ENCODE measurements at places on chromosomes 16 and 17.

DNA sequence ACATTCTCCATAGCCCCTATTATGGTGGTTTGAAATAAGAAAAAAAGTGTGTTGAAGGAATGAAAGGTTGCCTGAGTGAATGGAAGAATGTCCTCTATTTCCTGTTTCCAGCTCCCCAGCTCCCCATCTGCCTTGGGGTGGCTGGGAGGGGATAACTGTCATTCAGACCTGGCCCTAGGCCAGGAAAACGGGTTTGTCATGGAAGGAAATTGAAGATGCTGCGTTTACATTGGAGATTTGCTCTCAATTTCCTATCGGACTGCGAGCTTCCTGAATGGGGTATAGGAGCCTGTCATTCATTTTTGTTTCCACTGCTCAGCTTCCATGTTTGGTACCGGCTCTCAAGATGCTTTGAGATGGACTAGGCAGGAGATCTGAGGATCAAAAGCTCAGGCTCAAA, 2.2 kb upstream of the FZD2 start:
- DNase-seq, result no peak

- DNase-seq, result no peak
These were observed 29.4 kb downstream of the CCR7 start for GRCh38 chr17:40535924-40536294.

DNA sequence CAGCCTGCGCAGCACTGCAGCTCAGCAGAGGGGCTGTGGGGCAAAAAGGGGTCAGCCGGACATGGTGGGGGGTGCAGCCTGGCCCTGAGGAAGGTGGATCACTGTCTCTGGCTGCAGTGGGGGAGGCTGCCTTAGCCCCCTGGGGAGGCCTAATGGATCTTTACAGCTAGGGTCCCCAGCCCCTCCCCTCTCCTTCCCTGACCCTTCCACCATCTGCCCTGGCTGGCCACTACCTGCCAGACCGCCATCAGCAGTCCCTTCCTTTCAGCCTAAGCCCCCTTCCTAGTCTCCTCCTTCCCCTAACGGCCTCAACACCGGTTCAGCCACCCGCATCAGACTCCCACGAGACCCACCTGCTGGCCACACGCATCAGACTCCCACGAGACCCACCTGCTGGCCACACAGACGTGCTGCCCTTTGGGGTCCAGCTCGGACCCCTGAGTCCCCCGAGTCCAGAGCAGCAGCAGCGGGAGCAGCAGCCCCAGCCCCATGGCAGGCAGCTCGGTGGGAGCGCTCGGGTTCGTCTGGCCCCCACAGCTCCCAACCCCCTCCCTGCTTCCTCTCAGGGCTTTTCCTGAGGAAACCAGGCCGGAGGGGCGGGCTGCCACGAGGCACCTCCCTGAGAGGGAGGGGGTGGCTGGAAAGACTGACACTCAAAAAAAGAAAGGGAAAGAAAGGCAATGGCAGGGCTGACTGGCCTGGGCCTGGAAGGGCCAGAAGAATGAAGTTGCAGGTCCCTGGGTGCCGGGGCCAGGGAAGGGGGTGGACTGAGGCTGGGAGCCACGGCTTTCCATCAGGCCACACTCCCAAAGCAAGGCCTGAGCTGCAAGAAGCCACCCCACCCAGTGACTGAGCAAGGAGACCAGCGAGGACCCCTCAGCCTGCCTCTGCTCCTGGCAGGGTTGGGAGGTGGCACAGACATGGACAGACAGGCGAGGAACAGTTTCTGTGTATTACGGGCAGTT, at the start of gene SCARF1:
Gene SCARF1 (minus strand): TSS at position 526 of the 965 bp plus-strand sequence. CDS start 35 bp downstream, at position 491.
- DNase-seq, result no peak

DNA sequence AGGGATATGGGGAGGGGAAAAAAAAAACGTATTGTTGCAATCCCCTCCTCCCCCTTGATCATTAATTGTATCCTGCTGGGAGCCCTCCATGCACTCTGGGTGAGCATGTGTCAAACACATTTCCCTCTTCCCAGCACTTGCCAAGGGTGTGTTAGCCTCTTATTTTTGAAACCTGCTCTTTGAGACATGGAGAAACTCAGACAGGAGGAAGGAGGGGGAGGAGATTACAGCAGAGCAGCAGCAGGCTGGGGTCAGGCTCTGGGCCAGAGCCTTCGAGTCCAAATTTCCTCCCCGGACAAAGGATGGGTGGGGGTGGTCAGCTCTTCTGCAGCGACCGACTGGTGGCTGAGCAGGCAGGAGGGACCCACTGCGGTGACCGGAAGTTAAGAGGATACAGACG, 64.7 kb downstream of the SOX9 start:
- no peak for DNase-seq

- no peak for DNase-seq
These were observed 88.5 kb upstream of the ZNF267 start for GRCh38 chr16:31785126-31785525.

DNA sequence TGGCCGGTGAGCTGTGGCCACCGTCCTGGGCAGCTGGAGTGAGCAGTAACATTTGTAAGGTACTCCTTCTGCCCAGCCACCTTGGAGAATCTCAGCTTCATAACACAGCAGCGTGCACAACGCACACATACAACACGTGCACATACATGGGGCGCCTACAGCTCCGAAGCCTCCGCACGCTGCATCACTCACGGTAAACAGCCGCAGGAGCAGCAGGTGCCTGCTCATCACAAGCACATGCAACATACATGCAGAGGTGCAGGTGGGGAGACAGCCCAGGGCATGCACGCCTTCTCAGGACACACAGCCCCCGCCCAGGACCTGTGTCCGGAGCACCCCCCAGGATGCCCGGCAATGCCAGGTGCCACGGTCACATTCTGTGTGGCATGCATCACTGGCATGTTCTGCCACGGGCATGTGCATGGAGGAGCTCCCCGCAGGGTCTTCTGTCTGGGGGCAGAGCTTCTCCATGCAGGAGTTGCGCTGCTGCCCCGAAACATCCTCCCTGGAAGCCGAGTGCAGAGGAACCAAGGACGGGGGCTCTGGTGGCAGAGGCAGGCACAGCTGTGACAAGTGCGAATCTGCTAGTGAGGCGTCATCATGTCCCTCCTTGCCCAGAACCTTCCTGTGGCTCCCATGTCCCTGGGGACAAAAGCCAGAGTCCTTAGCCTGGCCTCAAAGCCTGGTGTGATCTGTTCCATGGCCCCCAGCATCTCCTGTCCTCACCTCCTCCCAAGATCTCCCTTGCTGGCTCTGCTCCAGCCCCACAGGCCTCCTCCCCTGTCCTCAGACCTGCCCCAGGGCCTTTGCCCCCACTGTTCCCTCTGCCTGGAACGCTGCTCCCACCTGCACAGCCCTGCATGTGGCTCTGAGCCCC, 184.0 kb upstream of the GSE1 start:
- DNase-seq, result no peak

GRCh38 chr16:47072158-47072557, 71.6 kb downstream of the NETO2 start:
- DNase-seq, result no peak

Measured in stimulated activated CD4-positive, alpha-beta T cell treated with anti-CD3 and anti-CD28 coated beads, TNF-alpha, amount 100 ng/mL, for 24 hours (primary cell).